ENCODE measurements at places on chromosomes 3 and 15.
A peak's percentile ranks its signal among the peaks of the same experiment; 100 is the strongest.

DNA sequence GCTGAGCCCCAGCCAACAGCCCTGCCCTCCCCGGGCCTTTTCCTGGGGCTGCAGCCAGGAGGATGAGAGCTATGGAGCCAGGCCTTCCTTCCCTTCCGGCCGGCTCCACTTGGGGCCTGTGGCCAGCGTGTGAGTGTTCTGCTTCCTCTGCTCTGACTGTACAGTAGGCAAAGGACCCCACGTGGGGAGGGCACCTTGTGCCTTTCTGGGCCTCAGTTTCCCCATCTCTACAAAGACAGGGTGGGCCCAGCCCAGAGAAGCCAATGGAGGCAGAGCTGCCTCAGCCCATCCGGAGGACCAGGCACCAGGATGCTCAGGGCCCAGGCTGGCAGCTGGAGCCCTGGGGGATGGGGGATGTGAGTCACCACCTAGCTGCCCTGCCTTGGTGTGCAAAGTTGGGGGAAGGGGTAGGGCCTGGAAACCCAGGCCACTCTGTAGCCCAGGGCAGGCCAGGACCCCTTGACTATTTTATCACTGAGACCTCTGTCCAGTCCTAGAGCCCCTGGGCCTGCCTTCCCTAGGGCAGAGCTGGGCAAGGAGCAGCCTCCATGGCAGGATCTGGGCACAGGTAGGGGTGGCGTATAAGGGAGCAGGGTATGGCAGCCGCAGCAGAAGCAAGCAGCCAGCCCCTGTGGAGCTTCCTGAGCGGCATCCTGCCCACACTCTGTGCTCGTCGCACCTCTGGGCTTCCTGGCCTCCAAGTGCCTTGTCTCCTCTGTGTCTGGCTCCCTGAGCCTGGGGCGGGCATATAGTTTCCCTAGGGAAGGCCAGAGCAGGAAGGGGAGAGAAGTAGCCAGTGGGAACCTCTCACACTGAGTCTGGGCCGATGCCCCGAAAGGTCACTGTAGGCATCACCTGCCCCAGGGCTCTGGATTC, 1.8 kb downstream of the PSTPIP1 start:
- DNase-seq, result peak; percentile 27

DNA sequence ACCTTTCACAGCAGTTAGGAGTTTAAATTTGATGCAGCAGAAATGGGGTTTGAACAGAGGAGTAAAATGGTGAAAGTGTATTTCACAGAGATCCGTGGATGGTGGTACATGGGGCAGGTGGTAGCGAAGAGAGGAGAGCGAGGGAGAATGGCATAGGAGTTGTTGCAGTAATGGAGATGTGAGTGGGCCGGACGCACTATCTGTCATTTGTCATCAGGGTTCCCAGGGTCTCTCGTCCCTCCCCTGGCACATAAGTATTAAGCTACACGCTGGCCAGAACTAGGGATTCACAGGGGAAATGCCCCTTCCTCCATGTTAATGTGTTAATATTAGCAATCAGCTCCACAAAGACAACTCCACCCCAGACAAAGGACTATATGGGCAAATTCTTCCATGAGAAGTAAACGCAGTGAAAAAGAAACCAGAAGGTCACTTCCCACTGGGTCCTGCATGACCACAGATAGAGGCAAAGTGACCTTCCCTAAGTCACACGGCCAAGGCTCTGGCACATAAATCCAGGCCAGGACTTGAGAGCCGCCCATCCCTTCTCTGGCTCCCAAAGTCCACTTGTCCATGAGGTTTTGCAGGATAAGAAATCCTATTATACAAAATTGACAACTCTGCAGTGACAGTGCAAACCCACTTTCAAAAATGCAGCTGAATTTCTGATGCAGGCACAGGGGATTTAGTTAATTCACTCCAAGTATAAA, 42.5 kb downstream of the ANXA2 start:
- DNase-seq, result no peak

DNA sequence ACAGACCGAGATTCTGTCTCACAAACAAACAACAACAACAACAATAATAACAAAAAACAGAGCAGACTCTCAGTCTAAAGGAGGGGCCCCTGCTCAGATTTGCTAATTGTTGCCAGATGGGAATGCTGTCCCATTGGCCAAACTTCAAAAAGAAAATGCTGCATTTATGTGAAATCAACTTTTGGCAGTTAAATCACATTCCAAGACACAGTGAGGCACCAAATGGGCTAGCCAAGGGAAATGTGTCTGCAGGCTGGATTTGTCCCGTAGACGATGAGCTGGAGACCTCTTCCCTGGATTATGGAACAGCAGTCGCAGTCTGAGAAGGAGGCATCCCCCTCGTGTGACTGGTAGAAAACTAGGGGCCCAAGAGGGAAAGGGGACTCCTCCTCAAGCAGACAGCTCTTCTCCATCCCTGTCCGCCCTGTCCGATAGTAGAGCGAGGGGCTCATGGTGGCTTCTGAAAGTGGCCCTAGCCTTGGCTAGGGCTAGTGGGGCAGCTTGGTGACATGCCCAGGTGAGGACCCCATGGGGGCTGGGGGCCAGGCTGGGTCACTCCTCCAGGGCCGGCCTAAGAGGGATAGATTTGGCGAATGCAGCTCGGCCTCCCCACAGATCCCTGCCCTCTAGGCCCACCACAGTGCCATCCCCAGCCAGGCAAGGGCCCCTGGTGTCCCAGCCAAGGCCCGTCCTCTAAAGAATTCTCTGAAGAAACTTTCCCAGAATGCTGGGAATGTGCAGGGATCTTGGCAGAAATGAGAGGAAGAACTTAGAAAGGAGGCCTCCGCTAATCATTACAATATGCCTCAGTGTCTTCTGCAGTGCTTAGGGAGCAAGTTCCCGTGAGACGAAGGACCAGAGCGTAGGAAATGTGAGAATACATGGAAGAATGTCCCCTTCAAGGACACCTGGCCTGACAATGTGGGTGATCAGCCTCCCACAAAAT, 2.0 kb downstream of the SLC22A14 start:
- no peak for DNase-seq

- no peak for DNase-seq
Measured at GRCh38 chr15:59668556-59668955, 11.2 kb upstream of the GTF2A2 start.

GRCh38 chr15:50190166-50190570, 8.2 kb downstream of the SLC27A2 start:
- no peak for DNase-seq

GRCh38 chr3:48709051-48709461, 8.0 kb downstream of the IP6K2 start:
- DNase-seq, result peak; percentile 96

- peak; percentile 60 for DNase-seq
Measured at GRCh38 chr3:71104121-71104541, 479.4 kb downstream of the FOXP1 start.

GRCh38 chr3:31434819-31435218, 97.9 kb upstream of the STT3B start:
- DNase-seq, result no peak

- DNase-seq, result no peak
Measured at GRCh38 chr3:45067486-45067885, 41.4 kb downstream of the CLEC3B start.

DNA sequence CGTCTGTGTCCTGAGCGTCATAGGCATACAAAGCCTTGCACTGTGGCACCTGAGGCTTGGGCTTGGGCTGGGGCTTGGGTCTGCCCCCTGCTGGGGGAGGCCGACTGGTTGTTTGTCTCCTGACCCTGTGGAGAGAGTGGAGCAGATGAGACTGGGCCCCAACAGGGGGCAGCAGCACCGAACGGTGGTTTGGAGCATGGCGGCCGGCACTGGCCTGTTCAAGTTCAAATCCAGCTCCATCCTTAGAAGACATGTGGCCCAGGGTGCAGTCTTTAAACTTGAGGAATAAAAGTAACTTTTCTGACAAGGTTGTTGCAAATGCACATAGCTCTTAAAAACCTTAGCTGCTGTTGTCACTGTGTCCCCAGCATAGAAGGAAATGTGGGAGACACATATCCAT, 33.3 kb downstream of the CCNB2 start:
- peak; percentile 28 for DNase-seq

- DNase-seq, result no peak
Measured at GRCh38 chr3:177484926-177485325, 287.6 kb upstream of the TBL1XR1 start.

DNA sequence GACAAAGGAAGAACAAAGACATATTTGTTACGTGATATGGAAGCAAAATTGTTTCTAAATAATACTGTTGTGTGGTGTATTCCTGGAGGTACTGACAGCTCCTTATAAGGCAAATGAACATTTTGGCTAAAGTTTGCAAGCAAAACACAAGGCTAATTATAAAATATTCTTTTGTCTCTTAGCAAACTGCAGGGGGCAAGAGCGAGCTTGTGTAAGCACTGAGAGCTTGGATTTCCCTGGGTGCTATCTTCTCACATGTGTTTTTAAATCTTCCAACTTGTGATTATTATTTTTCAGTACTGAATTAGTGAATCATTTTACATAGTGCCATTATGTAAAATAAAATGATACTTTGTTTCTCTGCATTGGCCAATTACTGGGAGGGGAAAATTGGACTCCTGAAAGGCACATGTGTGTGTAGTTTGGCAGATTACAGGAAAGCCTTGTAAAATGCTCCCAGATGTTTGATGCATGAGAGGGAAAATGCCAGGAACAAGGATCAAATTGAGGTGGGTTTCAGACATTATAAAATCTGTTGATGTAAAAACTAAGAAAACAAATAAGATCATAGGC, 611.5 kb downstream of the AGBL1 start:
- no peak for DNase-seq

DNA sequence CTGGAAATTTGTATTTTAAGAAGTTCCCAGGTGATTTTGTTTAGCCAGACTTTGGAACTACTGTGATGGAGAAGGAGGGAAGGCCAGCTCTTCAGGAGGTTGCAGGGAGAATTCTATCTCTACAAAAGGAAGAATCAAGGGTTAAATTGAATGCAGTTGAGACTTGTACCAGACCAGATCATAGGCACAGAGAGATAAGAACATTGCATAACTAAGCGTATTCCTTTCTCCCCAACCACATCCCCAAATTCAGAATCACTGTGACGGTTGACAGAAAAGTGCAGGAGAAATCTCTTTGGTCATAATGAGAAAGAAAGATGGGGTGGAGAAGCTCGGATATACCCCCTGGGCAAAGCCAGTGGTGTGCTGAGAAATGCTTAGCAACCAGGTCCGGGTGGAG, 7.2 kb downstream of the PLD1 start:
- DNase-seq, result no peak
